ENCODE measurements at places on chromosomes 5 and 9.

DNA sequence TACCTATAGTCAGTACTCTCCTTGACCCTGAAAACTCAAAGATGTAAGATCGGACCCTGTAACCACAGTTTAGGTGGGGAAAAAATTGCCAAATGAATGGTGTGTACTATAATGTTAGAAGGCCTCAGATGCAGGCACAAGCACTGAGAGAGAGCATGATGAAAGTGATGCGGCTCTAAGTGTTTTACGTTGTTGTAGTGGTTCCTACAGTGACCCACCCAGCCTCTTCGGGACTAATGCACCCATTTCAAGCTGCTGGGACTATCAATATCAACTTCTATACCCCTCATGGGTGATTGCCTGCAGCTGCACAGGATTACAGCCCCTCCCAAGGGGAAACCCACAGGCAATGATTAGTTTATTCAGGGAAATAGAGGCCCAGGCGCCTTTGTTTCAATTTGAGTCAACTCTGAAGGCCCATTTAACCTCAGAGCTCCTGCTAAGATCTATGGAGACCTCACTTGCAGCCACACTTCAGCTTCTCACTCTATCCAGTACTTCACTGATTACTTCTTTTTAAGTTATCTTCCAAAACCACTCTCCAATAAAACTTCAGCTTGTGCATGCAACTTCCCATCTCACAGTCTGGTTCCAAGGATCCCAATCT is 340.7 kb downstream of the NR2F1-AS1 start:
- H3K36me3 ChIP-seq: no peaks in the 10 kb centered on the region
- H3K27me3 ChIP-seq: no peaks in the 10 kb centered on the region
- H3K4me1 ChIP-seq: no peaks in the 10 kb centered on the region
- no peak overlapping the region for H3K4me3 ChIP-seq
- no peak overlapping the region for H3K27ac ChIP-seq
- no peak for DNase-seq

DNA sequence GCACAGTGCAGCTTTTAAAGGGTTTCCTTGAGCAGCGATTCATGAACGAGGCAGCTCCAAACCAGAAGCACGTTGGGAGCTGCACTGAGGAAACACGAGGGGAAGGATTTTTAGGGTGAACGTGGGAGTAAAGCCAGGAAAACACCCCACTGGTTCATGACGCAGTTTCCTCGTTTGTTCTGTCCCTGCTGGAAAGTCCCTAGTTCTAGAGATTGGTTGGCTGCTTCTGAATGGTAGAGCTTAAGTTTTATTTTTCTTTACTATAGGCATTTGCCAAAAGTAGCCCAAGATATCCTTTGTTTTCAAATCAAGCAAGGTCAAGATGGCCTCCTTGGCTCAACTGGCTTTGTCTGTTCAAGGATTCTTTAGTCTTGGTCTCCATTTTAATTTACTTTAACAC is 116.5 kb upstream of the CACNA1B start:
- H3K27ac ChIP-seq: no peak overlapping the region
- peaks cover 4% of the 10 kb centered on the region for H3K36me3 ChIP-seq
- no peak overlapping the region for H3K4me3 ChIP-seq
- H3K27me3 ChIP-seq: no peaks in the 10 kb centered on the region

GRCh38 chr5:9977070-9977469 is 272.6 kb downstream of the ATPSCKMT start:
- peak; percentile 57 for DNase-seq
- no peak overlapping the region for H3K27ac ChIP-seq
- no peak overlapping the region for H3K4me3 ChIP-seq
- no peaks in the 10 kb centered on the region for H3K27me3 ChIP-seq
- H3K36me3 ChIP-seq: no peaks in the 10 kb centered on the region

- peaks cover 17% of the 10 kb centered on the region for H3K4me1 ChIP-seq
- no peak for DNase-seq
- H3K27me3 ChIP-seq: no peaks in the 10 kb centered on the region
- no peaks in the 10 kb centered on the region for H3K36me3 ChIP-seq
- H3K27ac ChIP-seq: no peak overlapping the region
Observed at GRCh38 chr9:89839449-89839848, 234.6 kb downstream of the GADD45G start.

DNA sequence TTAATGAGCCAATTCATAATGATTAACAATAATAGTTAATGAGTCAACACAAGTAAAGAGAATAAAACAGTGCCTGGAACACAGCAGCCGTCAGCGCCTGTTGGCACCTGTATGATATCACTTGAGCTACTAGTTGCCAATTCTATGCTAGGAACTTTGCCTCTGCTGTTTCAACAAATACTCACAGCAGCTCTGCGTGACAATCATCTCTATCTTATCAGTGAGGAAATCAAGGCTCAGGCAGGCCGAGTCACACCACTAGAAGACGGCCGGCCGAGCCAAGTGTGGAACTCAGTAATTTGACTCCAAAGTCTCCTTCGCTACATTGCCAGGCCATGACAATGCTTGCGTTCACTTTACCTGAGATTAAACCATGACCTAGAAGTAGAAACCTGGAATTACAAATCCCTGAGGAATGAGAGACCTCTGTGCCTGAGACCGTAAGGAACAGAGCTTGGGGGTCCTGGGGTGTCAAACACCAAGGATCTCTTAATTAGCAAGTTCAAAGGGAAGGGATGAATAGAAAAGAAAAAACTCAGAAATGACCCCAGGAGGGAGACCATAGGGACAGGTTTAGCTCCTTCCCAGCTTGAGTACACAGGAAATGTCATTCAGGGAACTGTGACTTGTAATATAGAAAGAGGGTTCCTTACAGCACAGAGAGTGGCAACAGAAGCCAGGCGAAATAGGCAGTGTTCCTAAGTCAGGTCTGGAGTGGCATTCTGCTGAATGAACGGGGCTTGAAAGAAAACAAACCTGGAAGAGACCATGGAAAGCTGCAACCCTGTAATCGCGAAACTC is 109.1 kb downstream of the SUSD1 start:
- H3K27ac ChIP-seq: peak overlapping the region; percentile 66
- H3K4me1 ChIP-seq: peaks cover 35% of the 10 kb centered on the region
- H3K36me3 ChIP-seq: no peaks in the 10 kb centered on the region
- DNase-seq: no peak

DNA sequence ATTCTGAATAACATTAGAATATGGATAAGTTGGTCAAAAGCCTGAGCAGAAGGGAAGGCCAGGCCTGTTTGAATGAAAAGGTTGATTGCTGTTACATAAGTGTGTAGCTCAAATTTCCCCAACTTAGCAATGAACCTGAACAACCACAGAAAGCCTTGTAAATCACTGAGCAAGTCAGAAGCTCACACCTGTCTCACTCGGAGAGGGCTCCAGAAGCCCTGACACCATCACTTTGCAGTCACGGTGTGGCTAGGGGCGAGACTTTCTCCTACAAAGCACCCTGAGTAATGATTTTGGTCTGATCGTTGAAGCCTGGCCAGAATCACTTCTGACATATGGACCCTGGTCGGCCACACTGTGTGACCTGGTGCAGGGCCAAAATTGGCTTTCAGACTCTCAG is 62.0 kb downstream of the MTX3 start:
- no peaks in the 10 kb centered on the region for H3K4me1 ChIP-seq
- H3K27me3 ChIP-seq: no peaks in the 10 kb centered on the region
- no peaks in the 10 kb centered on the region for H3K36me3 ChIP-seq
- H3K27ac ChIP-seq: no peak overlapping the region
- no peak for DNase-seq

GRCh38 chr5:95900383-95900958 is 61.2 kb downstream of the ELL2 start:
- no peaks in the 10 kb centered on the region for H3K27me3 ChIP-seq
- no peaks in the 10 kb centered on the region for H3K4me1 ChIP-seq
- H3K36me3 ChIP-seq: peaks cover 3% of the 10 kb centered on the region
- peak overlapping the region; percentile 22 for H3K27ac ChIP-seq
- peak; percentile 33 for DNase-seq
- H3K4me3 ChIP-seq: no peak overlapping the region

DNA sequence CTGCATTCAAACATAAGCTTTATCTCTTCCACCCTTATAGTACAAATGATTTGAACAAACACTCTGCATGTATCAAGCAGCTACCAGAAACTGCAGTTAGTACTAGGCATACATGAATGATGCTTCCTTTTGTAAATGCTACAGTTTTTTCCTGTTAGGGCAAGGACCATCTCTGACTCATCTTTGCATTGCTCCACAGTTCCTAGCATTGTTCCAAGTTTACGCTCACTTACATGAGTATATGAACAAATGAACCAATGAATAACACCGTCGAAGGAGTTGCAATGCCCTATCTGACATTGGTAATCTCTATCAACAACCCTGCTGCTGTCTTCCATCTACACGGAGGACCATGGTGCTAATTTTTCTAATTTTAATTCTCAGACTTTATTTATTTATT is 2.1 kb upstream of the ALDH7A1 start:
- DNase-seq: no peak
- H3K4me3 ChIP-seq: no peak overlapping the region
- peak overlapping the region; percentile 13 for H3K27ac ChIP-seq
- H3K4me1 ChIP-seq: peaks cover 23% of the 10 kb centered on the region
- H3K27me3 ChIP-seq: no peaks in the 10 kb centered on the region

GRCh38 chr9:114356792-114357191 is 27.1 kb downstream of the ORM2 start:
- DNase-seq: no peak
- no peak overlapping the region for H3K27ac ChIP-seq
- no peaks in the 10 kb centered on the region for H3K4me1 ChIP-seq
- no peaks in the 10 kb centered on the region for H3K27me3 ChIP-seq

GRCh38 chr5:17317473-17317872 is 100.0 kb downstream of the BASP1 start:
- H3K4me1 ChIP-seq: peaks cover 4% of the 10 kb centered on the region
- no peak for DNase-seq
- no peaks in the 10 kb centered on the region for H3K27me3 ChIP-seq
- no peak overlapping the region for H3K27ac ChIP-seq

DNA sequence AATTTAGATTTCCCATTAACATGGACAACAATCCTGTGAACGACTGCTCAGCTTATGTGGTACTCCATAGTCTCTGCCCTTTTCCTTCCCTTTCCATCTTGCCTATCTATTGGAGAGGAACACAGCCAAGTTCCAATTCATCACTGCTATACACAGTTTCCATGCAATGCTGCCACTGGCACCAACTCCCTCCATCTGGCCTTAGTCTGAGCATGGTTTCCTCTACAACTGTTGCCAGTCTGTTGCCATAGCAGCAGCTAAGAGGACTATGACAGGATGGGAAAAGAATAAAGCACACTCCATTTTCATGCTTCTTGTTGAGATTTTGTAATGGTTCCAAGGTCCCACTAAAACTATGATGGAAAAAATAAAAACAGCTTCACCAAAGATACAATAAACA is 189.0 kb downstream of the HCN1 start:
- no peaks in the 10 kb centered on the region for H3K4me1 ChIP-seq
- H3K36me3 ChIP-seq: no peaks in the 10 kb centered on the region
- DNase-seq: no peak
- H3K27ac ChIP-seq: no peak overlapping the region

- H3K27ac ChIP-seq: no peak overlapping the region
- no peak for DNase-seq
- no peaks in the 10 kb centered on the region for H3K27me3 ChIP-seq
- no peaks in the 10 kb centered on the region for H3K36me3 ChIP-seq
- H3K4me1 ChIP-seq: no peaks in the 10 kb centered on the region
Observed at GRCh38 chr5:26034813-26035212, 1003.6 kb downstream of the CDH9 start.

DNA sequence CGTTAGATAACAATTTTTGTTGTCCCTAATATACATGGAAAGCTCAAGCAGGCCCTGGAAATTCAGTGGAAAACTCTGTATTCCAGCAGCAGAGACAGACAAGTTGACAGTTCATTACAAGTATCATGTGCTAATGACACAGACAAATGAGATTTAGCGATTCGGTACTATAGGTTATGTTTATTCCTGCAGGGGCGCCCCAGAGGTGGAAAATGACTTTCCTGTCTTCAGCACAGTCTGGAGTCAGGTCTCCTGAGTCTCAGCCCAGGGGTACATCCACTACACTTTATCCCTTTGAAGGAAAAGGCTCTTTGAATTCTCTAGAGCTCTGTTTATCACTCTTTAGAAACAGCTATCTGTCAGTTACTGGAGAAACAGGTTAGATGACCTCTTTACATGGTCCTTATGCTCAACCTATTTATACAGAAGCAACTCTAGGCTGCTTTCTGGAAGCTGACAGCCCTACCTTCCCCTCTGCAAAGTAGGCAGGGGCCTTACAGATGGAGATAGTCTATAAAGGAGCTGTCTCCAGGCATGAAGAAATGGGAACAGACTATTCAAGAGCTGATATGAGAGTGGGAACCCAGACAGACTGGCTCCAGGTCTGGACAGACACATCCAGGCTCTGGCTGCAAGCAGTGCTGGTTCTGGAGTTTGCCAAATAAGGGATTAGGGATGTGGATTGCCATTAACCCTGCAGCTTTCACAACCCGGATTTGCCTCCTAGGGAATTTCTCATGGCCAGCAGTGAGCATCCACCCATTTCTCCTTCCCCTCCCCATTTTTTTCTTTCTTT is 7.2 kb upstream of the SLC31A2 start:
- H3K4me1 ChIP-seq: no peaks in the 10 kb centered on the region
- H3K36me3 ChIP-seq: no peaks in the 10 kb centered on the region
- no peak for DNase-seq
- no peaks in the 10 kb centered on the region for H3K27me3 ChIP-seq
- no peak overlapping the region for H3K4me3 ChIP-seq
- no peak overlapping the region for H3K27ac ChIP-seq

- no peak for DNase-seq
- no peaks in the 10 kb centered on the region for H3K36me3 ChIP-seq
- H3K27ac ChIP-seq: no peak overlapping the region
- no peaks in the 10 kb centered on the region for H3K4me1 ChIP-seq
- no peak overlapping the region for H3K4me3 ChIP-seq
- no peaks in the 10 kb centered on the region for H3K27me3 ChIP-seq
Observed at GRCh38 chr5:137097203-137097602, 401.9 kb downstream of the SPOCK1 start.

DNA sequence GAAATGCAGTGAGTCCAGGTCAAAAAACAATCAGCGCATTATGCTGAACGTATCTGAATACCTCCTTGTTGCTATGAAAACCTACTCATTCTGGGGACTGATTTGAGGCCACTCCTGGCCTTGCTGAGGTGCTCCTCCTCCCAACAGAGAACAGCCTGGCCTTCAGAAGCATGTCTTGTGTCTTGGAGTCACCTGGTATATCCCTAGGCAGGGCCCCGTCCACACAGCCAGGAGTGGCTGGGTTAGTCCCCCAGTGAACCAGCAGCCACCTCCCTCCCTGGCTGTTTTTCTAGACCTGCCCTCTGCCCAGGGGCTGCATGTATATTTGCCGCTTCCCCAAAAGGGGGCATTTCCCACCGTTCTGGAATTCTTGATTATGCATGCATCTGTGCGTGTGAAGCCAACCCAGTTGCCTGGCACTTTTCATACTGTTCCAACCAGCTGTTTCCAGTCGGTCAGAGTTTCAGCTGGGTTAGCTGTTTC is 99.2 kb upstream of the SPATA31C2 start:
- no peaks in the 10 kb centered on the region for H3K36me3 ChIP-seq
- DNase-seq: no peak
- H3K4me1 ChIP-seq: no peaks in the 10 kb centered on the region
- H3K27me3 ChIP-seq: no peaks in the 10 kb centered on the region
- no peak overlapping the region for H3K4me3 ChIP-seq

Measured in upper lobe of left lung (tissue), 6 donors.